ENCODE measurements at places on chromosomes 1 and 21. TPM values are rescaled to one million over a fixed set of nuclear protein-coding genes. Genes with fewer than 3 reads are reported as not detected.
A peak's percentile ranks its signal among the peaks of the same experiment; 100 is the strongest.

CGN gene
- total RNA-seq: 0.31 TPM

GRCh38 chr1:95139039-95139438, 21.9 kb downstream of the TLCD4 start:
- no peaks in the 10 kb centered on the region for H3K36me3 ChIP-seq
- H3K27me3 ChIP-seq: peaks cover 9% of the 10 kb centered on the region
- no peak for DNase-seq
- H3K27ac ChIP-seq: no peak overlapping the region

DNA sequence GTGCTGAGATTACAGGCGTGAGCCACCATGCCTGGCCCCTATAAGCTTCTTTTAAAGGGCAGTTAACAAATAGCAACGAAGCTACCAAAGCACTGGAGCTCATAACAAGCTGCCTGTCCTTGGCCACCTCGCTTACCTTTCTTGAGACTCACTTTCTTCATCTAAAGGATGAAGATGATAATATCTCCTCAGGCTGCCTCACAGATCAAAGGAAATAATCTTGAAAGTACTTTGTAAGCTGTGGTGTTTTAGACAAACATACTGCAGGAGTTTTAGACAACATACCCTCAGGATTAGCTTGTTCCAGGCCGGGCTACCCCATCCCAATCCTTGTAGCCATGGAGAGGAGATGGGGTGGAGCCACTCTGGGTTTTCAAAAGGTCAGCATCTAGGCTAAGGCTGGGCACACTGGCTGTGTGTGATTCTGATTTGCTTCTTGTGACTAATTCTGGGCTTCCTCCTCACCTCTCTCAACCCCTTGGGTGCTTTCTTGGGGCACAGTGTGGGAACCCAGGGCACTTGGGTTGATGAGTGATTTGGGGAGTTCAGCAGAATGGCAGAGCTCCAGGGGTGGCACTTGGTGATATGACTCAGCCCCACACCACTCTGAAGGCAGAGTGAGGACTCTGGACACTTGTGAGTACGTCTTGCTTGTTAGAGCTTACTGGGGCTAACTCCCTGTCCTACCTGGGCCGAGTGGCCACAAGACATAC, 5.2 kb downstream of the GPR25 start:
- peak overlapping the region; percentile 20 for H3K4me3 ChIP-seq
- H3K36me3 ChIP-seq: no peaks in the 10 kb centered on the region
- DNase-seq: no peak
- peaks cover 49% of the 10 kb centered on the region for H3K4me1 ChIP-seq
- peaks cover 14% of the 10 kb centered on the region for H3K27me3 ChIP-seq

DNA sequence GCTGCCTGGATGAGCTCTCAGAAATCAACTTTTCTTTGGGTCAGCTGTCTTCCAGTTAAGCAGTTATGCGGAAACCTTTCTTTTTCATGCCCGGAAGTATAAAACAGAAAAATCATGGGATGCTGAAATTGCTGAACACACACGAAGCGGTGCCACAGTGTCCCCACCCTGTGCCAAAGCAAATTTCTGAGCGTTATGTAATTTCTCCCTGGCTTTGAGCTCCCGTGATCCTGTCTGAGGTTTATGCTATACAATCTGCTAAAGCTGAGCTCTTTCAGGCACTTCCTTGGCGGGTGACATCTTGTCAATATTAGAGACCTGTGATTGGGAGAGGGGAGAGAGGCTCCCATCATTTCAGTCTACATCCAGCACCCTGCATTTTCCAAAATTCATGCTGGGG, 201.7 kb downstream of the ROR1 start:
- H3K27ac ChIP-seq: no peak overlapping the region
- H3K4me1 ChIP-seq: no peaks in the 10 kb centered on the region
- no peak overlapping the region for H3K4me3 ChIP-seq
- peaks cover 9% of the 10 kb centered on the region for H3K27me3 ChIP-seq
- H3K36me3 ChIP-seq: no peaks in the 10 kb centered on the region

DNA sequence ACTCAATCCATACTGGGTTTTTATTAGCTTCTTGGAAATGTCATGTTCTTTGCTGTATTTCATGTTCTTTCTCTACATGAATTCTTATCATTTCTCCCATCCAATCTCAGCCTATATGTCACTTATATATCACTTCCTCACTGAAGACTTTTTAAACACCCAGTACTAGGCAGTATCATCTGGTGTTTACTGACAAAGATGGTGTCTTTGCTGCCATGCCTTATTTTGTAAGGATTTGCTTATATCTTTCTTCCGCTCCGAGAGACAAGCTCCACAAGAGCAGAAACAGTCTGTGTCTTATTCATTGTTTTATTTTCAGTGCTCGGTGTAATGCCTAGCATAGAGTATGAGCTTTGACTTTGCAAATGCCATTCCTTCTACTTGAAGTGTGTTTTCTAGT, 30.2 kb downstream of the F13B start:
- H3K36me3 ChIP-seq: no peaks in the 10 kb centered on the region
- DNase-seq: no peak
- H3K27ac ChIP-seq: no peak overlapping the region
- no peaks in the 10 kb centered on the region for H3K4me1 ChIP-seq
- peaks cover 22% of the 10 kb centered on the region for H3K27me3 ChIP-seq

DNA sequence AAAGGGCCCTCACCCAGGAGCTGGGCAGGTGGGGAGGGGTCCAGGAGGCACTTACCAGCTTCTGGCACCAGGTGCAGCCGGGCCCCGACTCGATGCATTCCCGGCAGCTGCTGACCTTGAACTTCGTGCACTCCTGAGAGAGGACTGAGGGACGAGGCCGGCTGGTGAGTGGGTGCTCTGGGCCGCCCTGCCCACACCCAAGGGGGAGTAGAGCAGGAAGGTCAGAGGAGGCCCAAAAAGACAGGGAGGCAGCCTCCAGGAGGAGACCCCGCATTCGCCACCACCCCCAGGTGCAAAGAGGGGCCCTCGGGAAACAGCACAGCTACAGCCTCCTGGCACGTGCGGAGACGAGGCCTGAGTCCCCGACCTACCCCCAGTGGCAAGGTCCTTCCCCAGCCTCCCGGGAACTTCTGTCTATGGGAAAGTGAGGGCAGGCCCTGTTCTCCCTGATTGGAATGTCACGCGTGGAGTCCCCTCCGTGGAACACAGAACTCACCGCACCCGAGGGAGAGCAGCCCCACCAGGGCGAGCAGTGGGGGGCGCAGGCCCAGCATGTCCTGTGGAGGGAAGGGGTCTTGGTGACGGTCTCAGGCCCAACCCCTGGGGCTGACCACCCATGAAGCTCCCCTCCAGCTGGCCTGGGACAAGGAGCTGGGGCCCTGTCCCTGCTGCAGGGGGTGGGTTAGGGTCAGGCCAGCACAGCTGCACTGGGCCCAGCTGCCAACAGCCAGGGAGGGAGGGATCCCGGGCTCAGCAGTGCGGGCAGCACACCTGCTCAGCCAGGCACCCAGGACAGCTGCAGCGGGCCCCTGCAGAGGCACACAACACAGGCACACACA, 10.3 kb downstream of the ITGB2 start:
- DNase-seq: no peak
- H3K27ac ChIP-seq: peak overlapping the region; percentile 92
- H3K4me1 ChIP-seq: peaks cover 36% of the 10 kb centered on the region
- peaks cover 9% of the 10 kb centered on the region for H3K36me3 ChIP-seq

Measured in natural killer cell treated with Interleukin-12 subunit alpha and Interleukin-12 subunit beta and Interleukin-15 and Interleukin-18, amount 100 ng/mL, for 72 hours (primary cell).